ENCODE measurements at places on chromosomes 1 and 21.

GRCh38 chr1:203304919-203305808 is at the start of gene BTG2:
BTG2 (plus strand) TSS chr1:203305519; CDS start chr1:203305607, 88 bp downstream.
- DNase-seq: peak; percentile 94

DNA sequence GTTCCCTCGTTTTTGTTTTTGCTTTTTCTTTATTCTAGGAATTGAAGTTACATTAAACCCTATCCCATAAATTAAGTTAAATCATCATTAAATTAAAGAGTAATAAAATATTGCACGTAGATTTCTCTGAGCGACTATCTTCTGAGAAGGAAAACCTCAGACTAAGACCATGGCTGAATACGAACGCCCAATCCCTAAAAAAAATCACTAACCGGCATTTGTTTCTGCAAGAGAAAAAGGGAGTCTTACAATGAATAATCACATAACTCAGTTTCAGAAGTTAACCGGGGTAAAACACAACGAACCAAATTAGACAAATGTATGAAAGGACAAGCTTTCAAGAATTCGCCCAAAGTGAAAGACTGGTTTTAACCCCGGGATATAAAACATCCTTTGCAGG is 1.3 kb downstream of the PIK3R3 start:
- DNase-seq: no peak

GRCh38 chr1:158819461-158820443 is 11.4 kb upstream of the MNDA start:
- no peak for DNase-seq

- DNase-seq: no peak
These were observed 12.5 kb upstream of the GUCA2A start for GRCh38 chr1:42176902-42177519.

- no peak for DNase-seq
These were observed 500.4 kb downstream of the PTPRU start for GRCh38 chr1:29736582-29737188.

GRCh38 chr21:45457161-45457831 is 52.3 kb downstream of the COL18A1 start:
- DNase-seq: no peak

GRCh38 chr21:36254106-36254941 is 65.7 kb upstream of the MORC3 start:
- no peak for DNase-seq

GRCh38 chr21:44286716-44287632 is 1.3 kb downstream of the AIRE start:
- no peak for DNase-seq

DNA sequence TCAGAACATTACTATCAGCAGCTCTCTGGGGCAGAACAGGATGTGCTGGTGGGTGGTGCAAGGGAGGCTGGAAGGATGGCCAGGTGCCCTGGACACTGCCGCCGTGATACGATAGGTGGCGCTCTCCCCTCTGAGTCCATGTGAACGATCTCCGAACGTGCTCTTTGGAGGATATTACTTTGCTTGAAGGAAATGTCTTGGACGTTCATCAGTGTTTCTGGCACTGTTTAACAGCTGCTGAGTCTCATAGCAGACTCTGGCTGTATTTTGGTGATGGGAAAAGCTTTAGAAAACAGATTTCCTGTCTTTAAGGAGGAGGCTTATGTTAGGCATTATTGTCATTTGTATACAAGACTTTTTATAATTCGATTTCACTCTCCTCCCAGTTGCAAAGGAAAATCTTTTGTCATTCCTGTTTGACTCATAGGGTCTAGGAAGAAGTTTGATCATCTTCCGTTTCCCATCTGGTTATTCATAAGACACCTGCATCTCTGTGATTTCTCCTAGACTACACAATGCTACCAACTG is 386.2 kb upstream of the ADGRL2 start:
- DNase-seq: peak; percentile 51

DNA sequence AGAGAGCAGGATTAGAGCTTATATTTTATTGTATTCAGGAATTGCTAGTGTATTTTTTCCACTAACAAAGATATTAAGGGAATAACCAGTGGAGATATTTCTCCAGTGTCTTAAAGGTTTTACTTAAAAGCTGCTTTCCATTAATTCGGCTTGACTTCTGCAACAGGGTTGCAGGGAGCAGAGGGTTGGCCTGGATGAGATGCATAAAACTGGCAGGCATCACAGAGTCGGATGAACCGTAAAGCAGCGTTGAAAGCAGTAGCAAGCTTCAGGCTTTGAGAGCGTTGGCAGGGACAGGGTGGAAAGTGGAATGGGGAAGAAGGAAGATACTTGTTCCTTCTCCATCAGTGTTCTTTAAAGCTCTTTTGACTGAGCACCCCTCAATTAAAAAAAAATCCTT is 237.2 kb downstream of the LMO4 start:
- no peak for DNase-seq

DNA sequence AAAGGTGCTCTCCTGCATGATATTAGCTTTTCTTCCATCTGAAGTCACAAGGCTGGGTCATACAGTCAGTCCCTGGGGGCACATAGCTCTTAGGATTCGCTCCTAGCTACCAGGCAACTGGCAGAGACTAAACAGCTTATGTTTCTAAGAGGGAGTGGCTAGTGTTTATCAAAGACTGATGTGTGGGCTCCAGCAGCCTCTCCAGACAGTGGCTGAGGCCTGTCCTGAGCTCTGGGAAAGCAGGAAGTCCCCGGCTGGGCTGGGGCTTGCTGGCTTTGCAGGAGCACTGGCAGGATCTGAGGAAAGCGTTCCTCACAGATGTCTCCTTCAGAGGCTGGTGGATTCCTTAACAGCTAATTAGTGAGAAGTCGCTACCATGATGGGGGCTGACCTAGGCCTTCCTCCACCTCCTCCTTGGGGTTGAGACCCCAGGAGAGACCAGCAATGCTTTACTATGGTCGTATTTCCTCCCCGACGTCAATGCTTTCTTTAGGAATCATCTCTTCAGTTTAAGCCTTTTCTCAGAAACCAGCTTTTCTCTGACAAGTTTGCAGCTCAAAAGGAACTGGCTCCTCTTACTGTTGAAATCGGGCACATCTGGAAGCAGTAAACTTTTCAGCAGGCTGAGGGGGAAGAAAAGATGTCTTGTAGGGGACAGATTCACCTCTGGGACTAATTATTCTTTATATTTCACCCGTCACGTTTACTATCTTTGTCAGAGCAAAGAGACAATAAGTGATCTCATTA is 33.5 kb upstream of the HHAT start:
- peak; percentile 44 for DNase-seq

GRCh38 chr1:230124186-230125128 is 57.4 kb downstream of the GALNT2 start:
- DNase-seq: no peak

DNA sequence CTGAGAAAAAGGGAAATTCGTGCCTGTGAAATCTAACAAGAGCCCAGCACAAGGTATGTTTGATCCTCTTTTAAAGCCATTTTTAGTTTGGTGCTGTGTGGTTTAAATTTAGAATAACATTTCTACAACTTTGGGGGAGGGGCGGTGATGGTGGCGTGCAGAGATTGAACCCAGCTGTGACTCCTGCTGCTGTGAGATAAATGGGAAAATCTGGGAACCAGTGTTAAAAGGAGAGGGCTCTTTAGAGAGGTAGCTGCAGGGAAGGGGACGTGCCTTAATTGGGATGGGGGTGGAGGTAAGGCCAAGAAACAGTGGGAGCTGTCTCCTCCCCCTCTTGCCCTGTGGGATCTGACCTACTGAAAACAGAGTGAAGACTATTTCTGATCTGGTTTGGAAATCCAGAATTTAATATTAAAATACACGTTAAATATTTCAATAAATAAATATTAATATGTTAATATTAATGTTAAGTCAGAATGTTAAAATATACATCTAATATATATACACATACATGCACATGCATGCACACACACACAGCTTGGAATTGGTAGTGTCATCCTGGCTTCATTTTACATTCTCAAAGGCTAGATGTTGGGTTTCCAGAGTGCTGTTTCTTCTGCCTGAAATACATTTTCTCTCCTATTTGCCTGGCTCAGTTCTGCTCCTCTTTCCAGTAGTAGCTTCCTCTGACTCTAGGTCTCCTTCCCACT is 30.1 kb upstream of the DNAJC6 start:
- no peak for DNase-seq

DNA sequence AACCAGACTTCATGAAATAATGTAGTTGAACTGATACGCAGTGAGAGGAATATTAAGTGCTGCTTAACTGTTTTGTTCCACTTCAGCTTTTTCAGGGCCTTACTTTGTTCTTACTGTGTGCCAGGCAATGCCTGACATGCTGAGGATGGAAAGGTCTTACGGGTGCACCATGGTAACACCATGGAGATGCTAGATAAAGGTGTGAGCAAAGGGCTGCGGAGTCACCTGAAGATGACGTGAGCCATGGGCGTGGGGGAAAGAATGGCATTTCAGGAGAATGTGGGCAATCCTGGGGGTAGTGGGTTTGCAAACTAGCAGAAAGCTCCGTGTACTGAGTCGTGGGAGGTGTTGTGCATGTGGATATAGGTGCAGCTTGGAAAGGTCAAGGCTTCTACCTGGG is 27.3 kb downstream of the MAN1C1 start:
- no peak for DNase-seq

DNA sequence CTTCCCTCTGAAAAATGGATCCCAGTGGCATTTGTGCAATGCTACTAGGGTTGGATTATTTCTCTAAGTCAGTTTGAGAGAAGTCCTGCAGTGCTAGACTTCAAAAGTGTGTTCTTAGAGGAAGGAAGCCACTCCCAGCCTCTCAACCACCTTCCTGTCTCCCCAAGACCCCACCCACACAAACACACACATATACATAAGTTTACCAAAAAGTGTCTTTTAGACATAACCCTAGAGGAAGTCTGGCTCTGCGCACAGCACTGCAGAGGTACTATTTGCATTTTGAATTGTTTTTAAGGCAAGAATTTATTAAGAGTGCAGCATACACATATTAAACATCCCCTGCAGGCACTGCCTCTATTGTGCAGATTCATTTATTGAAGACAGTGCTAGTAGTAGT is 127.3 kb downstream of the HHIPL2 start:
- DNase-seq: no peak

DNA sequence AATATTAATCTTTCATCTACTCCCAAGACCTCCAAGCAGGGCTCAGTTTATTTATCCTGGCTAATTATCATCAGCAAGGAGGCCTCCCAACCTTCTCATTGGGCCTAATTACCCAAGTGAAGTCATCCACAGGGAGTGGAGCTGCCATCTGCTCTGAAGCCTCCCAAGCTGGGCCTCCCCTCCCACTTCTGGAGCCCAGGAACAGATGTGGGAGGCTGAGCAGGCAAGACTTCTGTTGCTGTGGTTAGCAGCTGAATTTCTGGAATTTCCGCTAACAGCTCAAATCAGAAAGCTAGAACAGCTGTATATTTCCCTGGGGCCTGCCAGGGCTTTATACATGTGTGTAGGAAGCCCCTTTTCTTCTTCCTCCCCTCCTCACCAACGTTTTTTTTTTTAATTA is 127.5 kb downstream of the UCK2 start:
- no peak for DNase-seq

- DNase-seq: no peak
These were observed 133.1 kb downstream of the VAV3 start for GRCh38 chr1:107831921-107832320.

DNA sequence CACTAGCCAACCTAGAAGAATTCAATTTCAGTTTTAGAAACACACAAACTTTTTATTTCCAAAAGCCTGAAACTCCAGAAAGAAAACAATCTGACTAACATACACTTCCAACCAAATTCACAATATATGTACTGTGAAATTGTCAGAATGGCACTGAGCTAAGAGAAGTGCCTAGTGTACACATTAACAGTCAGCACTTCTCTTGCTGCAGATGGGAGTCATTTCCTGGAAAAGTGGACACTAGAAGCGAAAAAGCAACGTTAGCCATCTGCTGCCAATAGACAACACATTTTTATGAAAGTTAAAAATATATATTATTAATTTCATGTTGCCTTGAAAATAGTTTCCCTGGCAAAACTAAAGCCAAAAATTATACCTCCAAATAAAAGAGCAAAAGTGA is 66.1 kb downstream of the EPS15 start:
- DNase-seq: no peak

GRCh38 chr1:108033550-108033951 is 68.6 kb upstream of the VAV3 start:
- DNase-seq: no peak

- peak; percentile 11 for DNase-seq
These were observed 71.2 kb downstream of the VWA5B1 start for GRCh38 chr1:20361805-20362381.

GRCh38 chr1:154768456-154769125 is 101.5 kb downstream of the KCNN3 start:
- DNase-seq: no peak

- no peak for DNase-seq
These were observed 14.8 kb upstream of the COL11A1 start for GRCh38 chr1:103122983-103123720.

DNA sequence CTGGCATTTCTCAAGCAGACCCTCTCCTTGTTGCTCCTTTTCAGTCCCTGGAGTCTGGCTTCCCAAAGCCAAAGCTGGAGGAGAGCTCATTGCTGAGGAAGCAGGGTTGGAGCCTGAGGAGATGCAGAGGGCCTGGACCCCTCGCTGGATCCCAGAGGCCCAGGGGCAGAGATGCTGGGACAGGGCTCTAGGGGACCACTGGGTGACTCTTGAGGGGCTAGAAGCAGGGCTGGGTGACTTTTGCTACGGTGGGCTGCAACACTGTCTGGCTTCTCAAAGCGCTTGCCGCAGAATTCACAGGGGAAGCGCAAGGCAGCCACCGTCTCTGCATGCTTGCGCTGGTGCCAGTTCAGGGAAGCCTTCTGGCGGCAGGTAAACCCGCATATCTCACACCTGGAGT is 8.8 kb downstream of the ZNF692 start:
- DNase-seq: no peak

GRCh38 chr1:151159373-151159772 is 2.9 kb downstream of the TNFAIP8L2 start:
- no peak for DNase-seq

DNA sequence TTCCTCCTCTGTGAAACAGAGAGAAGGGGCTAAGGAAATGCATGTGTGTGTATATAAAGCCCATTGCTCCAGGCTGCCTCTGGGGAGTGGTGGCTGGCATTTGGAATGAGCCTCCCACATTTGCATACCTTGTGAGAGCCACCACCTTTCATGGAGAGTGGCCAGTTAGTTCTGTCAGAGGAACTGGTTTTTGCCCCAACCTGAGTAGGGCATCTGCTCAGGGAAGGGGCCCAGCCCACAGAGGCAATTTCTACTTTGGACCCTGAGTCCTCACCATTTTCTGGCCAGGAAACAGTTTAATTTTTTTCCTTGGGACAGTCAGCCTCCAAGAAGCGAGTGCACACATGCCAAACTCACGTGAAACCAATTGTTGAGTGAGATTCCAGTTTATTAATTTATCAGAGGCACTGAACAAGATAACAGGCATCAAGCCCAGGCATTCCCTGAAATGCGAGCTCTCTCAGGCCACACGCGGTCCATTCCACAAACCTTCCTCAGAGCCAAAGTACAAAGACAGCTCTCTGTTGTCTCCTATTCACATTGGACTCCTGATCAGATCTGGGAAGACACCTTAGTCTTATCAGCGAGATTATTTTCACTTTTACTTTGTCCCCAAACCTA is 1.0 kb upstream of the SLC6A9 start:
- no peak for DNase-seq

DNA sequence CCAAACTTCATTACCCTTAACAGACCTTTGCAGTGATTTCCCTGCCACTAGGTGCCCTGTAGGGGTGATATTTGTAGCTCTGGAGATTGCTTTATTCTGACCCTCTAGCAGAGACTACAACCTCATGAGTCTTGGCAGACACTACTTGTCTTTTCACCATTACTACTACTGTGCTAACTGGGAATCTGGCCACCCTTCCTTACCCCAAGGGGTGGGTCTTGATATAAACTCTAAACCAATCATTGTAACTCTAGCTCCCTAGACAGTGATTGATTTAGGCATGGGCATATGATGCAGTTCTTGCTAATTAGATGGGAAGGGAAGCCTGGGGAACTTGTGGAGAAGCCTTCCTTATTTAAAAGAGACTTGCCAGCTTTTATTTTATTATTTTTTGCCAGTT is 3.9 kb downstream of the KPNA6 start:
- DNase-seq: no peak
